Esophagus (tissue), 2 donors: ENCODE measurements at places on chromosomes 1 and 21. TPM values are rescaled to one million over a fixed set of nuclear protein-coding genes. Genes with fewer than 3 reads are reported as not detected.

CACNA1S gene
- not detected for polyA plus RNA-seq

SLAMF1 gene
- polyA plus RNA-seq: 0.29 TPM

COL6A1 gene
- 105 TPM for polyA plus RNA-seq

C1QTNF12 gene
- 1.6 TPM for polyA plus RNA-seq

RCSD1 gene
- 1.5 TPM for polyA plus RNA-seq

SYTL1 gene
- 302 TPM for polyA plus RNA-seq

DEPDC1 gene
- polyA plus RNA-seq: 2.9 TPM

DLGAP3 gene
- 0.10 TPM for polyA plus RNA-seq

PADI3 gene
- 31.0 TPM for polyA plus RNA-seq

C1orf87 gene
- not detected for polyA plus RNA-seq

C8A gene
- polyA plus RNA-seq: not detected

AKNAD1 gene
- 3.3 TPM for polyA plus RNA-seq

S100A5 gene
- 0.11 TPM for polyA plus RNA-seq

MCOLN3 gene
- 0.51 TPM for polyA plus RNA-seq

SCP2 gene
- polyA plus RNA-seq: 158 TPM

KRTAP12-1 gene
- not detected for polyA plus RNA-seq

APCS gene
- polyA plus RNA-seq: not detected

SYF2 gene
- 49.2 TPM for polyA plus RNA-seq

ADPRS gene
- polyA plus RNA-seq: 28.2 TPM

IFNLR1 gene
- polyA plus RNA-seq: 2.2 TPM

FAM72D gene
- 0.87 TPM for polyA plus RNA-seq

NUP210L gene
- 0.02 TPM for polyA plus RNA-seq

PAQR6 gene
- 7.7 TPM for polyA plus RNA-seq

SHISA4 gene
- polyA plus RNA-seq: 2.3 TPM

TNFAIP8L2 gene
- polyA plus RNA-seq: 1.2 TPM

KRTAP12-2 gene
- polyA plus RNA-seq: not detected

ADAR gene
- 19.9 TPM for polyA plus RNA-seq

TMEM269 gene
- 0.01 TPM for polyA plus RNA-seq

PRELP gene
- polyA plus RNA-seq: 6.5 TPM

OLFML2B gene
- polyA plus RNA-seq: 0.29 TPM
